Fibroblast of skin of back (primary cell): ENCODE measurements at places on chromosomes 13 and 19.

- DNase-seq: no peak
Measured at GRCh38 chr19:31717269-31717923, 368.2 kb upstream of the TSHZ3 start.

- no peak for DNase-seq
Measured at GRCh38 chr19:53294786-53295441, 27.4 kb upstream of the VN1R4 start.

GRCh38 chr19:12527034-12527836, 24.0 kb downstream of the ZNF564 start:
- peak; percentile 32 for DNase-seq

DNA sequence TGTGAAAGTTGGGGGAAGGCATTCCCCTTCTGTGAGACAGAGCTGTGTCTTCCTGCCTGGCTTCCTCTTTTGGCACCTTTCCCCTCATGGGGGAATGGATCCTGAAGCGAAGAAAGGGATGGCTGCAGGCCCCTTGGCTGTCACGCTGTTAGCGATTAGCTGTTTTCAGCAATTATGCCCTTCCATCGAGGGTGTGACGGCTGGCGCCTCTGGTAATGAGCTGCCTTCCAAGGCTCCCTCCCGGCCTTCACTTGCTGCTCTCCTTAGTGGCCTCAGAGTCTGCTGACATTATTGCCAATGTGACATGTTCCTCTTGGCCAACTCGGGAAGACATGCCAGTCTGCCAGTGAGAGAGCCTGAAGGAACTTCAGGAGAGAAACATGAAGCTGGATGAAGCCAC, 162.1 kb downstream of the ZIC5 start:
- no peak for DNase-seq

DNA sequence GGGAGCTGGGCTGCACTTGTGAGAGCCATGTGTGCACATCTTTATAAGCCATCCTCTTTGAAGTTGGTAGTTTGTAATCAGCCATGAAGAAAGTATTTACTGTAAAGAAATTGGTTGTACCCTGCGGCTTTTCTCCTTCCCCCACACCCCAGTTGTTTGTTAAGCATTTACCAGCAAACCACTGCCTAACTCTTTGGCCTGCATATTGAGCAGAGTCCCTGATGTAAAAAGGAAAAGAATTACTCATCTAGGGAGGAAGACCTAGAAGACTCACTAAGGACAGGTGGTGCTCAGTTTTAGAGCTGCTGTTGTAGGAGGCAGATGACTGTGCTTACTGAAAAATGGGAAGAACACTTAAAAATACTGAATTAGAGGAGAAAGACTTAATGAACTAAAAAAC, 245.3 kb downstream of the PCCA start:
- DNase-seq: no peak

- DNase-seq: peak; percentile 93
Measured at GRCh38 chr13:114286808-114287207, 5.4 kb downstream of the UPF3A start.

- DNase-seq: no peak
Measured at GRCh38 chr19:42086770-42087550, 11.0 kb downstream of the ZNF574 start.

DNA sequence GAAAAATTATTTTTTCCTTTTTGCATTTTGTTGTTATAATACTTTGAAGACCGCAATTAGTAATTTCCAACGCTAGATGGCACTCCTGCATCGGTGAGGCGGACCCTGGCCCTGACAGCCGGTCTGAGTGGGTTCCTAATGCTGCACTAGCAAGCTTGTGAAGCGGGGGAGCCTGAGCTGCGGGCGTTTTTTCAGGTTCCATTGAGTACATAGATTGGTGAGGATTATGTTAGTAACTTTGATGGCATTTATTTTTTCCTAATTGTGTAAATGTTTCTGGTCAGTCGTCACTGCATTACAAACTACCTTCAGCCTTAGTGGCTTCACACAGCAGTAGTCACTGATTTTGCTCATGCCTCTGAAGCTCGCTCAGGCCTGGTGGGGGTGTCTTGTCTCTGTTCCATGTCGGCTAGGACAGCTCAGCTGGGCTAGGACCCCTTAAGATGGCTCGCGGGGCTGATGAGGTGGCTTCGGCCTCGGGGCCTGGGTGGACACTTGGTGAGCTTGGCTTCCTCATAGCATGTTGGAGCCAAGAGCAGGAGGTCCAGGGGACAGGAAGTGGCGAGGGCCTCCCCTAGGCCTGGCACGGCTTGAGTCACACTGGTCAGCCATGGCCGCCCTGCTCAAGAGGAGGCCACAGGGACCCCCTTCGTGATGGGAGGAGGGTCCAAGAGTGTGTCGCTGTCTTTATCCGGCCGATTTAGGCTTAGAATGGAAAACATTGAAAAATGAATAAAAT, 25.0 kb downstream of the ERCC5 start:
- peak; percentile 54 for DNase-seq

GRCh38 chr13:110453797-110454196, 107.7 kb downstream of the RAB20 start:
- no peak for DNase-seq

DNA sequence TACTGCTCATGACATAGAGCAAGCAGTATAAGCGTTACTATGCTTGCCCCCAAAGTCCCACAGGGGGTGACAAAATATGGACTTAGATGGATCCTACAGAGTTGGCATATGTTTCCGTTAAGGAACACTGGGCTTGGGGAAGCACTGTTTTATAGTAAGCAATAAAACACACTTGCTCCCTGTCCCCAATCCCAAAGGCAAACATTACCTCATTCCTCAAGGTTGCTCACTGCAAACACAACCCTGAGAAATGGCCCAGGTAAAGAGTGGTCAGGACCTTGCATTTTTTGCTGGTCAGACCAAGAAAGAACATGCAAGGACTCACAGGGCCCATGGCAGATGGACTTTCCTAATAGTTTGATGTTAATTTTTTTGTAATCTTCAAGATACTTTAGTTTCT, 32.3 kb downstream of the UGGT2 start:
- no peak for DNase-seq

DNA sequence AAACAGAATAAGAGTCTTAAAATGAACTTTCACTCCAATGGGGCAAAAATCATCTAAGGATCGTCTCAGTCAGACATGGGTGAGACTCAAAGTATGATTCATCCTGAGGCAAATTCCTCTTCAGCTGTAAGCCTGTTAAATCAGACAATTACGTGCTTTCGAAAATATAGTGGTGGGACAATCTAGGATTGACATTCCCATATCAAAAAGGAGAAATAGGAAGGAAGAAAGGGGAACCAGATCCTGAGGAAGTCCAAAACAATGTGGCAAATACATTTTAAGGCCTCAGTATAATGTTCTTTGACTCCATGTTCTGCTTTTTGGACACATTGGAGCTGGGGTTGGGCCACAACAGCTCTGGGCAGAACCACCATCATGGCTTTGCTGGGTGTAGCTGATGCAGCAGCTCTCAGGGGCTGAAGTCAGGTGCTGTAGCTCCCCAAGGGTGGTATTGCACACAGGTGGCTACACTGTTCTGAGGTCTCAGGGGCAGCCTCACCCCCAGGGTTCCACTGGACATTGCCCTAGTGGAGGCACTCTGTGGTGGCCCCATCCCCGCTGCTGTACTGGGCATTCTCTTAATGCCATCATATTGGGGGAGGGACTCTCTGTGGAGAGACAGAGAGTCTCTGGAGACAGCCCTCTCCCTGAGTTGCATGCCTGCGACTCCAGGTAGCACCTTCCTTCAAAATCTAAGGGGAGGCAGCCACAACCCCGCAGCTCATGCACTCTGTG, 5.7 kb upstream of the FPR3 start:
- DNase-seq: no peak

DNA sequence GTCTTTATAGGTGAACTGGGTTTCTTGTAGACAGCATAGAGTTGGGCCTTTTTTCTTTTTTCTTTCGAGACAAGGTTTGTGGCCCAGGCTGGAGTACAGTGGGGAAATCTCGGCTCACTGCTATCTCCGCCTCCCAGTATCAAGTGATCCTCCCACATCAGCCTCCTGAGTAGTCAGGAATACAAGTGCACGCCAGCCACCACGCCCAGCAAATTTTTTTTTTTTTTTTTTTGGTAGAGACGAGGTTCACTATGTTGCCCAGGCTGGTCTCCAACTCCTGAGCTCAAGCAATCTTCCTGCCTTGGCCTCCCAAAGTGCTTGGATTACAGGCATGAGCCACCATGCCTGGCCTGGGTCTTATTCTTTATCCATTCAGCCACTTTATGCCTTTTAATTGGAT, 5.1 kb upstream of the CALM3 start:
- no peak for DNase-seq

GRCh38 chr19:10520652-10521318, 3.5 kb upstream of the S1PR5 start:
- no peak for DNase-seq

DNA sequence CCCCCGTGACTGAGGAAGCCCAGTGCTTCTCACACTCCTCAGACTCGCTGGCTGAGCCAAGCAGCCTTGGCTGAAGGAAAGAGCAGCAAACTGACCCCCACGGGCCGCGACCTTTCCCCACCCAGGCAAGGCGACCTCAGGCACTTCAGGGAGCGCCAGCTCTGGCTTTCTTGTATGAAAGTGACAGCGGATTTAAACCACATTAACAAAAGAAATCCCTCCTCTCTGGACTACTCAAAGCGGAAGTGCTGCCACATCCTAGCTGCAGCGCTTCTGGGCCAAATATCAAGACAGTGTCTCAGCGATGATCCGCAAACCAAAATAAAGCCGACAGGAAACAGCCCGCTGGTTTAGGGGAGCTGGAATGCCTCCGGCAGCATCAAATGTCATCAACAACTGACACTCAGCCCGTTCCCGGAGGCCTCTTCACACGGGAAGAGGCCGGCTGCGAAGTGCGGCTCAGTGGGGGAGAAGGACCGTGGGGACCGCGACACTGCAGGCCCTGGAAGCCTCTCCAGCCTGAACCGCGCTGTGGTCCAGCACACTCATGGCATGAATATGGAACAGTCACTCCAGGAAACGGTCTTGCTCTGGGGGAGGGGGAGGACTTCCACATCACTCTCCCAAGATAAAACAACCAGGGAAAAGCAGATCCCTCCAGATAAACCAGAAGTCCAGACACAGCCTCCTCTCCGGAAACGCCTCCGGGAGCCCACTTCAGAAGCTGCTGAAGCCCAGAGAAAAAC, 1.4 kb downstream of the RASA3 start:
- DNase-seq: peak; percentile 99

DNA sequence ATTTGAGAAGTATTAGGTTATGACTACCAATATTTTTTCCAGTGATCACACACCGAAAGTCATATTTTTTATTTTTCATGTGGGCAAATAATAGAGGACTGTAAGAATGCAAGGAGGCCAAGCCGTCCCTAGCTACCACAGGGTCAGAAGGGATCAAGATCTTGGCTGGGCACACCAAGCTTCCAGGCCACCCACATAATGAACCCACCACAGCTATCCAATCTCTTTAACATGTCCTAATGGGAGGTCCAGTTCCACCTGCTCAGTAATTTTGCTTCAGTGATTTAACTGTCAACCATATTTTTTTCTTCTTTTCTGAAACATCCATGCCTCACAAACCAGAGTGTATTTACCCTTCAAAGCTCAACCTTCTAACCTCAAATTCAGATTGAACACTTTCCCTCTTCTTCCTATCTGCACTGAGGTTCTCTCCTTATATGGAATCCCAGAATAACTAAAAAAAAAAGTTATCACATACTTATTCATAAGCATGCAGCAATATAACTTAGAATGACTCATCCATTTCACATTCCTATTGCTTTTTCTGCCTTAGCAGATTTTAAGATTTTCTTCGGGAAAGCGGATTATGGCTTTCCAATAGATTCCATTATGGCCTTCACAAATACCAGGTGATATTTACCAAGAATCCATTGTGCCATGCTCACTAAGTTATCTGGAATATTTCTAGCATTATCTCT, 12.2 kb downstream of the ARGLU1 start:
- DNase-seq: peak; percentile 68

GRCh38 chr13:34437873-34438272, 504.2 kb upstream of the NBEA start:
- DNase-seq: no peak

DNA sequence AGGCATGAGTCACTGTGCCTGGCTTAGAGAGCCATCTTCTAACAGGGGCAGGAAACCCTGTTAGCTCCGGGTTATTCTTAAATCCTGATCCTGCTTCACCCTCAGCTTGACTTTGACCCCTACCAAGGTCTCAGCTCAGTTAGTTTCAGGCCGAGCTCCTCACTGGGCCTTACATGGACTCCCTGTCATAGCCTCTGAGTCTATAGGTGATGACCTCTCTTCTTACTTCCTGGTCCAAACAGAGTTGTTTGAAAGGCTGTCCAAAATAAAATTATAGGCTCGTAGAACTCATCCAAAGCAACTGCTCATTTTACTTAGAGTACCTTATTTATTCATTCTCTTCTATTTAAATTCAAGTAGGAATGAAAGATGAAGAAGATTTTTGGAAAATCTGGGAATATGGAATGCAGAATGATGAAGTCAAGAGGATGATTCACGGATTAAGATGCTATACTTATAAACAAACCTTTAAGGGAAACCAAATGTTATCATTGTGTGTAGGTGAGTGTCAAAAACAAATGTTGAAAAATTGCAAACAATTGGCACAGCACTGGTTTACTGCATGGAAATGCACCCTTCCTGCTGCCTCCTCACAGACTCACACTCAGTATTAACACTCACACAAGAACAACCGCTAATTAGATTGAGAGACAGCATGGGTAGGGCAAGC, 174.1 kb downstream of the RGCC start:
- DNase-seq: no peak

DNA sequence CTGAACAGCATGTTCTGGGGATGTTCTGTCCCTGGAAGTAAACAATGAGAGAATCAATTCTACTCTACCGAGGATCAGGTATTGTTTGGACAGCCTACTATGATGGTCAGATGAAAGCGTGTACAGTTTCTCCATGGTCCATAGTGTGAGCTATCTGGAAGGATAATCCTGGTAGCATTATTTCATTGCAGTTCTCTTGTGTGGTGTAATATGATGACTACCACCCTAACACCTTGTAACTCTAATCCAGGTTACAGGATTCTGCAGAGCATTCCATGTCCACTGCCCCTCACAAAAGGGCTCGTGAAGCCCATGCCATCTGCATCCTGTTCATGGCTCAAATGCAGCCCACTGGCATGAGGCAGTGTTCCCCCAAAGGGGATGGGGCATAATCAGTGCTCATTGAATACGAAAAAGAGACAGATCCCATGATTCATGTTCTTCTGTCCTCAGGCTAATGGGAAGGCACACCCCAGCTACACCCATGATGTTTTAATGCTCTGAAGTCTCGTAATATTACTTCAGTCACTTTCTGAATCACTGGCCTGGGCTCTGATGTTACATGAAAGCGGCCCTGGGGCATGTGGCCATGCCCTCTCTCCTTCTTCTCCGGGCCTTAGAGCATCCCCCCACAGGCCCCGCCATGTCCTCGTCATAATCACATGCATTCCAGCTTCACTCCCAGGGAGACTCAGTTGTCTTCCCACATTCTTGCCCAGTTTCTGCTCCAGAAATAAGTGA, 68.4 kb downstream of the HSPH1 start:
- DNase-seq: no peak
